Left renal pelvis (tissue), 4 donors: ENCODE measurements at places on chromosomes 3 and 15. TPM values are rescaled to one million over a fixed set of nuclear protein-coding genes. Genes with fewer than 3 reads are reported as not detected.
A peak's percentile ranks its signal among the peaks of the same experiment; 100 is the strongest.

DNA sequence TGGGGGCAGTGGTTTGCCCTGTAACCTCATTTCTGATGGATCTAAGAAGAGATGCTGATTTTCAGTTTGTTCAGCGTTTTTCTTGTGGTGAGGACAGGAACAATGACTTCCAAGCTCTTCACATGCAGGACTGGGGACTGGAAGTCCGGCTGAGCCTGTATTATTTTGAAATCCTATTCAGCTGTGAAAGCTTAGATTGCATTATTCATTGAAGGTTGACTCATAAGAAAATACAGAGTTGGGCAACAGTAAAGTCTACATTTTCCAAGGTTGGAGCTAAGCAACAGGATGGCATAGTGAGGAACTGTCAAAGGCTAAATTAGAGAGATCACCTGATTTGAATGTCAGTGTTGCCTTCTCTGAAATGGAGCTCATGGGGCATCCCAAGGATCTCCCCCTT is 230.9 kb upstream of the FEZF2 start:
- DNase-seq = no peak

DNA sequence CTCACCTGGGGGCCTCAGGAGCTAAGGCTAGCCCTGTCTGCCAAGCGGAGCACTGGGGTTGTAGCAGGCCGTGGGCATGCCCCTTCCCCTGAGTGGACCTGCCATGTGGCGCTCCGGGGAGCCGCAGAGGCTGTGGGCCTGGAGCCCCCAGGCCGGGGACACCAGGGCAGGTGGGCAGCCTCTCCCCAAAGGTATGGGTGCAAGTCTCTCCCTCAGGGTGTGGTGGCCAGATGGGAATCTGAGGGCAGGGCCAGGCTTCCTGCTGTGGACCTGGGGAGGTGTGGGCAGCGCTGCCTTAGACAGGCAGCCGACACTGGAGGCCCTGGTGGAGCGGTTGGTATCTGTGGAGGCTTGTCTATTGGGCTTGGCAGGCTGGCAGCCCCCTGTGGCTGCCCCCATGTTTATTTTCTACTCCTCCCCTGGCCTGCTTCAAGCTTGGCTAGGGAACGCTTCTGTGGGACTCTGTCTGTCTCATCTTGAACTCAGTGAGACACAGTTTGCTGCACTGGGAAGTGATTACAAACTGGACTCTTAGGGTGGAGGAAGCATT is 5.9 kb downstream of the ACVR2B start:
- no peak for DNase-seq

- peak; percentile 64 for DNase-seq
Measured at GRCh38 chr15:29822684-29823459, 604 bp upstream of the TJP1 start.

Gene AADACL2
- not detected for polyA plus RNA-seq

GRCh38 chr3:126390751-126391150 is 4.0 kb upstream of the CFAP100 start:
- DNase-seq = no peak

DNA sequence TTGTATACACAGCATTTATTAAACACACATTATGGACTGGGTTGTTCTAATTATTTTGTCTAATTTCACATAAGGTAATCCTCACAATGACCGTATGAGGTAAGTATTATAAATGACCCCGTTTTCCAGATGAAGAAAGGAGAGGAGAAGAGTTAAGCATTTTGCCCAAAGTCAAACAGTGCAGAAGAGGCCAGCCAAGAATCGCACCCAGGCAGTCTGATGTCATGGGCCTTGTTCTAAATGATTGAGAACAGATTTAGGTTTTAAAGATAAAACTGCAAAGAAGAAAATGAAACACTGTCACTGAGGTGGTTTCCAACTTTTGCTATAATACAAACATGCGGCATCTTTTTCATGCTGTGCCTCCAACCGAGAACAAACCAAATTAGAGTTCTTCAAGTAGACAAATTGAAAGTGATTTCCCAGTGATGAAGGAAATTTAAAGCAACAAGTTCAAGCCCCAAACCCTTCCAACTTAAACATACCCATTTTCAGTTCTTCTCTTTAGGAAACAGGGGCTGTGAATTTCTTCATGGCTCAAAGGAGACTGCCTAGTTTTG is 155.3 kb downstream of the THRB start:
- no peak for DNase-seq

Gene RBP2
- 0.48 TPM for polyA plus RNA-seq

DNA sequence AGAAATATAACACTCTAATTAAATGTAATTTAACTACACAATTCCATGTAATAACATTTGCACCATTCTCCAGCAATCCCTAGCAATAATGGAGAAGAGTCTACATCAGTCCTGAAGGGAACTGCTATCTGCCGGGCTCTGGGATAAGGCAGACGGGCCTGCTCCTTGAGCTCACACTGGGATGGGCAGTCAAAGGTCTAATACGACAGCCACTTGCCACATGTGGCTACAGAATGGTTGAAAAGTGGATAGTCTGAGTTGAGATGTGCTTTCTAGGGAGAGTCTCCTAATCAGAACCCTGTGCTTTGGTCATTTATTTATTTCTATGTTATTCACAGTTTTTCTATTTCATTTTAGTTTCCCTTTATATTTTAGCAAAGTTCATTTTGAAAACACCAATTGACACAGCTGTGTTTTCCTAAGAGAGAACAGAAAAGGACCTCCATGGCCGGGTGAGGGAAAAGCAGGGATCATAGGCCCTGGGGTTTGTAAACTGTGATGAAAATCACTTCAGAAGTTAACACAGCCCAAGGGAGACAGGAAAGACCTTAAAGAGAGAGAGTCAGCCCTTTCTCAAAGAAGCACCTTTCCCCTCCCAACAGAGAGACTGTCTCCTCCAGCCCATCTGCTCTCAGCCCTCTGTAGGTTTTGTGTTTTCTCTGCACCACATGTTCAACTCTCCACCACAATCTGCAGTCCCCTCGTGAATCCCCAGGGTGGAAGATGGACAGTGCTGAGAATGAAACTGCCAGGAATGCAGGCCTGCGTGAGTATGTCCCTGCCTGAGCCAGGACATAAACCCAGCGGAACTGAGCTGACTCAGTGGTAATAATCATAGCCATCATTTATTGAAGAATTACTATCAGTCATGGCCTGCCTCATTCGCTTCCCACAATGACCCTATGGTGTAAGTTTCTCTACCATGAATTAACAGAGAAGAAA is 11.6 kb downstream of the FSIP1 start:
- no peak for DNase-seq

- DNase-seq = no peak
Measured at GRCh38 chr3:49723296-49723627, 489 bp downstream of the GMPPB start.

DNA sequence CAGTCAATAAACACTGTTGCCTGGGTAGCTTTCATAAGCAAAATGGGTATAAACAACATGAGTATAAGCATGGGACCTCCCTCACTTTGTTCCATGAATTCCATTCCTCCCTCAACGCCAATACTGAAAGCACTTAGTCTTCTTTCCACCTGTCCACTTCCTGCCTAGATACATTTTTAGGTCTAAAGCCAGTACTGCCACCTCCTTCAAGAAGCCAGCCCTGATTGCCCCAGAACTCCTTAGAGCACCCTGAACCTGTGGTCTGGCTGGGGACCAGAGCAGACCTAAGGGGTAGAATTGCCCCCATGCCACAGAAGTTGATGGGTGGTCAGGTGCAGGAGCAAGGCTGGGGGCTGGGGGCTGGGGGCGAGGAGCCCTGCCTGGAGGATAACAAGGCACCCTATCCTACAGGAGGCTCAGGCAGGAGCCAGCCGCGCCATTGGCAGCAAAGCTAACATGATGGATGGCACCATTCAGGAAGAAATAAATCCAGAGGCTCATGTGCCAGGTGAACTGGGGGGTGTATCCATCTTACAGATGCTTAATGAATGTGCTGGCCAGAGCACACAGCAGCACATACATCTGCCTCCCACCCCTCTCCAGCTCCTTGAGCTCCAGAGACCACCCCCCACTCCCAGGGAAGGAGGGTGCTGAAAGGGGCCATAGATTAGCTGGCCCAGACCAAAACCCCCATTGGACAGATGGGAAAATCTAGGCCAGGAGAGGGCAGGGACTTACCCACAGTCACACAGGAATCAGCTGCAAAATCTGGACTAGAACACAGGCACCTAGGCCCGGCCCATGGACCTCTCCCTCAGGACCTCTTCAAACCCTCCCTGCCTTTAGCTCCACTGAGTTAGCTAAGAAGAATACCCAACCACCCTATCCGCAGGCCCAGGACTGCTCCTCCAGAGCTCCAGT is 113.8 kb upstream of the LINGO1 start:
- no peak for DNase-seq

DNA sequence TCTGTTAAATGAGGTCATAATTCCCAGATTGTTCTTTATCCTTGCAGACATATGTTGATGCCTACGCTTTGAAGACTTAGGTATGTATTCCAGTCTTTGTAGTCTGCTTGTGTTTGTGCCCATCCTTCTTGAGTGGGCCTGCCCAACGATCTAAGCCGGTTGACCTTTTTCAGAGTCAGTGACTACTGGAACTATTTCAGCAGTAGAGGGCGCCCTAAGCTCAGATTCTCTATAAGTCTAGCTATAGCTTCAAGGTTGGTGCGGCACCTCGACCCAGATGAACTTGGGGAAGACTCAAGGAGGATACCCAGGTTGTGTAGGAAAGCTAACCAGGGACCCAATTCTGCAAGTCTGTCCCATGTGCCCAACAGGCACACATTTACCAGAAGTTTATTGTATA is 228.8 kb upstream of the PPP2R3A start:
- no peak for DNase-seq

- no peak for DNase-seq
Measured at GRCh38 chr15:55195996-55196395, 745 bp downstream of the RSL24D1 start.

Gene MUSTN1
- polyA plus RNA-seq = not detected

DNA sequence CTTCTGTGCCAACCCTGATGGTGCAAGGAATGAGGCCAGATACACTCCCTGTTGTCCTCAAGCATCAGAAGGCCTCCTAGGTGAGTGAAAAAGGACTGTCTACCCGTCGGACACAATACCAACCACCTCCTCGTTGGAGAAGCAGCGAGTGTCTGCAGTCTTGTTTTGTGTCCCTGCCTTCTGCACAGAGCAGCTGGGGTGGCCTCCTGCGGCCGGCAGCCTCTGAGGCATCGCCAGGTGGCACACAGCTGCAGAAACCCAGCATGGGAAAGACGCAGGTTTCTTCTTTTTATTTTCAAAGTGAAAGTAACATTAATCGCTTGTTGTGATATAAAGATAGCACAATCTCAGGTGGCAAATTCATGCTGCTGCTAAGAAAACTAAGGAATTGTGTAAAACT is 509.9 kb downstream of the OCA2 start:
- DNase-seq = no peak

Gene PCNP
- polyA plus RNA-seq = 211 TPM

DNA sequence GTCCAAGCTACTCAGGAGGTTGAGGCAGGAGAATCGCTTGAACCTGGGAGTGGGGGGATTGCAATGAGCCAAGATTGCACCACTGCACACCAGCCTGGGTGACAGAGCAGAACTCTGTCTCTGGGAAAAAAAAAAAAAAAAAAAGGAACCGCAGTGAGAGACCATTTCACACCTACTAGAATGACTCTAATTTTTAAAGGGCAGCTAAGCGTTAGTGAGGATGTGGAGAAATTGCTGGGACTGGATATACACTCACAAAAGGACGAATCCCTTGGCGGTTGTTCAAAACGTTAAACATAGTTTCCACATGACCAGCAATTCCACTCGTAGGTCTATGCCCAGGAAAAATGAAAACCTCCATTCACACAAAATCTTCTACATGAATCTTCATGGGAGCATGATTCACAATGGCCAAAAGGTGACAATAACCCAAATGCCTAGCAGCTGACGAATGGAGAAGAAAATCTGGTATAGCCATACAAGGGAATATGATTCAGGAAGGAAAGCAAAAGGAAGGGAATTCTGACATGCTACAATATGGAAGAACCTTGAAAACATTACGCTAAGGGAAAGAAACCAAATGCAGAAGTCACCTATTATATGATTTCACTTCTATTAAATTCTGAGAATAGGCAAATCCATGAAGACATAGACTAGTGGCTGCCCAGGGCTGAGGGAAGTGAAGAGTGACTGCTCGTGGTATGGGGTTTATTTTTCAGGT is 127.0 kb downstream of the CHSY1 start:
- no peak for DNase-seq

Gene GOLGA6B
- polyA plus RNA-seq = 0.55 TPM

Gene RLBP1
- polyA plus RNA-seq = not detected

- peak; percentile 42 for DNase-seq
Measured at GRCh38 chr15:51878446-51879386, 49.3 kb downstream of the TMOD3 start.

GRCh38 chr15:93899817-93900216 is 331.5 kb upstream of the MCTP2 start:
- DNase-seq = no peak

GRCh38 chr3:137852391-137852830 is 88.3 kb downstream of the SOX14 start:
- no peak for DNase-seq

DNA sequence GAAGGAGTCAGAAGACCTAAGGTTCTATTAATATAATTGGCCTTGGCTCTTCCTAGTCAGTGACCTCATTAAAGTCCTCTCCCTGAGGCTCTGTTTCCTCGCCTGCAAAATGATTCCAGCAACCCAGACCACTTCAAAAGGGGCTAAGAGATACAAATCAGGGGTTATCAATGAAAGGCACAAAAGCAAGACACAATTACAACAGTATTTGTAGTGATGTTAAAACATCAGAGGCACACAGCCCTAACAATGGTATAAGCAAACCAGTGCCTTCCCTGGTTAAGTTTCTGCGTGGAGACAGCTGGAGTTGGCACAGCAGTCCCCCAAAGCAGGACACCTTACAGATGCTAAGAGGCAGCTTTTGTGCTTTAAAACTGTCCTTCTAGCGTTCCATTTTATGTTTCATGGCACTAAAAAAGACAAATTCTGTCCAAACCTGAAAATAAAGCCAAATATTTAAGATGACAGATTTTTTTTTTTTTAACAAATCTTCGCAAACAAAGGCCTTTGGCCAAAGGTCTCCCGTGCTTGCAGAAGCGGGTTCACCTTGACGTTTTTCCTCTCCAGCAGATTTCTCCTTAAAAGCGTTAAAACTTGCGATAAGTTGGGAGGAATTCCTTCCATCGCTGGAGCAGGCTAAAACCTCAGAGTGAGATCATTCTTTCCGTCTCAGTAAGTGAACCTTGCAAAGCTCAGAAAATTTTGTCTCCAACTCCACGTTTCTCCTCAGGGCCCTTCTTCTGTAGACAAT is 999 bp downstream of the ZNF280D start:
- no peak for DNase-seq

DNA sequence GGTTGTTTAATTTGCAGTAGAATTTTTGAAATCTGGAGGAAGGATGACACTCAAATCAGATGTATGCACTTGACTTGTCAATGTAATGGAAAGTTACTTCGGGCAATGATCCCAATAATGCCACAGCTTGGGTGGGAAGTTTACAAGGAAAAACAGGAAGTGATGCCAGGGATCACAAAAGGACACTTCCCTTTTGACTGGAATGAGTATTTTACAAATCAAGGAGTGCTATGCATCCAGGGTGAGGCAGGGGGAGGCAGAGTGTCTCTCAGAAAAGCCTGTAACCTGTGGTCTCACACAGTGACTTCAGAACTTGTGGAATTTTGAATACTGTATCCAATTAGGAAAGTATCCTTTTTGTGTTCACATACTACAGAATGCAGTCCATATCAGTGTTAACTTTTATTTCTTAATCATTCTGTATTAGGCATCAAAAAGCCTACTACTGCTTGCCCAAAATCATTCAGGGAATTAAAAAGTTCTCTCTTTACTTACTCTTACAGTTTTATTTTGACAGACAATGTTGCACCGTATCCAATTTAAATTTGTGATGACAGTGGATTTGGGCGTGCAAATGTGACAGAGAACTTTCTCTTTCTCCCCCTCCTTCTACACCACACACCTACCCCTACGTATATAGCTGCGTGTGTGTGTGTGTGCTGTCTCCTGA is 445.1 kb downstream of the MECOM start:
- DNase-seq = no peak
